ENCODE measurements at places on chromosomes 4 and X. TPM values are rescaled to one million over a fixed set of nuclear protein-coding genes. Genes with fewer than 3 reads are reported as not detected.

DGKK gene
- not detected for total RNA-seq

EDA gene
- total RNA-seq = 0.26 TPM

CLNK gene
- not detected for total RNA-seq

AR gene
- 8.0 TPM for total RNA-seq

MMAA gene
- 2.3 TPM for total RNA-seq

CLGN gene
- total RNA-seq = 11.8 TPM

VCX2 gene
- not detected for total RNA-seq

CLTRN gene
- 0.26 TPM for total RNA-seq

CTAG2 gene
- total RNA-seq = not detected

RBM46 gene
- total RNA-seq = not detected

LYAR gene
- 11.8 TPM for total RNA-seq

RADX gene
- total RNA-seq = 1.7 TPM

SLC6A14 gene
- not detected for total RNA-seq

NLGN3 gene
- total RNA-seq = 0.83 TPM

ALPK1 gene
- 50.2 TPM for total RNA-seq

FAM47E gene
- total RNA-seq = 1.0 TPM

RAP2C gene
- total RNA-seq = 24.4 TPM

MED28 gene
- 20.1 TPM for total RNA-seq

SETD7 gene
- 80.8 TPM for total RNA-seq

CHRDL1 gene
- 9.0 TPM for total RNA-seq

TMPRSS11F gene
- total RNA-seq = not detected

COL4A5 gene
- total RNA-seq = 54.7 TPM

IL13RA2 gene
- 42.1 TPM for total RNA-seq

ZGRF1 gene
- total RNA-seq = 6.2 TPM

GAGE13 gene
- not detected for total RNA-seq

ASMTL gene
- total RNA-seq = 11.0 TPM

CASP6 gene
- total RNA-seq = 33.5 TPM

WDR45 gene
- 59.8 TPM for total RNA-seq

GPRIN3 gene
- total RNA-seq = under 0.01 TPM

CT45A5 gene
- not detected for total RNA-seq

LRCH2 gene
- total RNA-seq = 12.8 TPM

BST1 gene
- total RNA-seq = 15.7 TPM

RXFP1 gene
- 1.3 TPM for total RNA-seq

BTC gene
- total RNA-seq = 3.1 TPM

DCAF12L1 gene
- total RNA-seq = not detected

ZRSR2 gene
- total RNA-seq = 6.6 TPM

ADH7 gene
- total RNA-seq = not detected

PABPC1L2A gene
- not detected for total RNA-seq

REELD1 gene
- not detected for total RNA-seq

NOX1 gene
- not detected for total RNA-seq

PCDH7 gene
- 9.0 TPM for total RNA-seq

BEX1 gene
- not detected for total RNA-seq

SULT1E1 gene
- not detected for total RNA-seq

AGTR2 gene
- total RNA-seq = not detected

MEPE gene
- total RNA-seq = not detected

CYTL1 gene
- 0.17 TPM for total RNA-seq

CENPVL2 gene
- total RNA-seq = not detected

ZFYVE28 gene
- total RNA-seq = 8.2 TPM

GLOD5 gene
- total RNA-seq = not detected

ITM2A gene
- total RNA-seq = 0.17 TPM

MAP3K15 gene
- under 0.01 TPM for total RNA-seq

PNMA6F gene
- not detected for total RNA-seq

ADAMTS3 gene
- 2.1 TPM for total RNA-seq

ARHGEF6 gene
- 20.5 TPM for total RNA-seq
